DND-41 (cell line): ENCODE measurements at places on chromosomes 5 and 9.

DNA sequence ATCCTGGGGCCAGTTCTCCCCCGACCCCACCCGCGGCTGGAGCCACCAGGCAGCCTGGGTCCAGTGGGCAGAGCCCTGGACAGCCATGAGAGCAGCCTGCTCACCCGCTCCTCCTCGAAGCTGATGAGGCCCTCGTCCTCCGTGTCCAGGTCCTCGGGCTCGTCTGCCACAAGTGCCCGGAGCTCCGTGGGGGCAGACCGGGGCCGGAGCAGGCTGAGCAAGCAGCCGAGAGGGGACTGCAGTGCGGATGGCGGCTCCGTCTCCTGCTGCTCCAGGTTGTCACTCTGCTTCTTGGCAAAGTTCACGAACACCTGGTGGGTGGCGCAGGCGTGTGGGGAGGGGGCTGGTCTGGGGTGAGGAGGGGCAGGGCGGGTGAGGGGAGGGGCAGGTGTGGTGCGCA, 11.9 kb upstream of the CLIC3 start:
- H3K4me1 ChIP-seq = no peaks in the 10 kb centered on the region
- H3K27me3 ChIP-seq = no peaks in the 10 kb centered on the region
- no peak for DNase-seq
- no peak overlapping the region for H3K27ac ChIP-seq
- no peaks in the 10 kb centered on the region for H3K36me3 ChIP-seq

DNA sequence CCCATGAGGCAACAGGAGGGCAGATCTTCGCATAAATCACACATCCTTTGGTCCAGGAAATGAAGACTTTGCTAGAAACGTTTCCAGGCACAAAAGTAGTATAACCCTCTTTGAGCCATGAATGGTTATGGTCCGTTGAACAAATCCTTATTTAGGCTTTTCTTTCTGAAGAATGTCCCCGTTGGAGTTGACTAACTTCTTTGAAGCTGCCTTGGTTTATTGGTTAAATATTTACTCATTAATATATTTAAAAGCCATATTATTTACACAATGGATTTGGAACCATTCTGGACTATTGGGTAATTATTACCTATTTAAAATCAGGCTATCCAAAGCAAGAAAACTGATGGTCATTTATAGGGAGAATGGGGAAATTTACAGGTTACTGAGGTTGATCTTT, 347.6 kb upstream of the SLC30A5 start:
- no peak for DNase-seq
- H3K4me3 ChIP-seq = no peak overlapping the region
- no peaks in the 10 kb centered on the region for H3K36me3 ChIP-seq
- H3K27ac ChIP-seq = no peak overlapping the region

DNA sequence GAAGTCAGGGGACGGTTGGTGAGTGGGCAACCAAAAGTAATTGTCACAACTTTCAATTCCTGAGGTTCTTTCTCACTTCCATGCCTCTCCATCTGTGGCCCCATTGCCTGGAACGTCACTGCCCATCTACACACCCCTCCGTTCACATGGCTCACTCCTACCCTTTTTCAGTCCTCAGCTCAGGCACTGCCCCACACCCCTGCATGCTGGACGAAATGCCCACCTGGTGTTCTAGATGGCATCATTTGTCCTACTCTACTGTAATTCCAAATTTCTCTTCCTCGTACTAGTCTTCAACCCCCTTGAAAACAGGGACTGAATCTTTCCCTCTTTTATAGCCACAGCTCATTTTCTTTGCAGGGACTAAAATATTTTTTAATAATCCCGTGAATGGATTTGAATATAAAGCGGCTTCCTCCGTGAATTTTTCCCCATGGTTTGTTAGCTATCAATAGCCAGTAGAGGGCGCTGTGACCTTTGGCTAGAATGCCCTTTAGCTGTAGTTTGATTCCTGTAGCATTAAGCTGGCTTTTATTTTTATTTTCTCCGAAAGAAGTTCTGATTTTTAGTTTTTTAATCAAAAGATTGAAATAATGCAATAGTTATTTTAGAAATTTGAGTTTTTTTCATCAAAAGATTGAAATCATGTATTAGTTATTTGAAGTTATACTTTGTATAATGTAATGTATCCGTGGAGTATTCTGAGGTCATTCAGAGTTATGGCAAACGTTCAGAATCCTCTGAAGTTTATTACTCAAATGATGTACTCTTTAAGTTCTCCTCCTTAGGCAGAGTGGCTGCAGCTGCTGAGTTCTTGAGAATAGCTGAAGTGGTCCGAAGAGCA, 232.1 kb downstream of the SH3GL2 start:
- no peak overlapping the region for H3K4me3 ChIP-seq
- H3K4me1 ChIP-seq = no peaks in the 10 kb centered on the region
- H3K27ac ChIP-seq = no peak overlapping the region
- peak; percentile 46 for DNase-seq

GRCh38 chr5:103385722-103386121, 127.2 kb downstream of the MACIR start:
- H3K4me3 ChIP-seq = no peak overlapping the region
- no peaks in the 10 kb centered on the region for H3K4me1 ChIP-seq
- H3K27ac ChIP-seq = no peak overlapping the region
- no peak for DNase-seq

GRCh38 chr5:57174890-57175510, 1.1 kb downstream of the GPBP1 start:
- DNase-seq = no peak
- peaks cover 69% of the 10 kb centered on the region for H3K4me1 ChIP-seq
- H3K4me3 ChIP-seq = peak overlapping the region; percentile 76
- H3K27me3 ChIP-seq = peaks cover 5% of the 10 kb centered on the region

DNA sequence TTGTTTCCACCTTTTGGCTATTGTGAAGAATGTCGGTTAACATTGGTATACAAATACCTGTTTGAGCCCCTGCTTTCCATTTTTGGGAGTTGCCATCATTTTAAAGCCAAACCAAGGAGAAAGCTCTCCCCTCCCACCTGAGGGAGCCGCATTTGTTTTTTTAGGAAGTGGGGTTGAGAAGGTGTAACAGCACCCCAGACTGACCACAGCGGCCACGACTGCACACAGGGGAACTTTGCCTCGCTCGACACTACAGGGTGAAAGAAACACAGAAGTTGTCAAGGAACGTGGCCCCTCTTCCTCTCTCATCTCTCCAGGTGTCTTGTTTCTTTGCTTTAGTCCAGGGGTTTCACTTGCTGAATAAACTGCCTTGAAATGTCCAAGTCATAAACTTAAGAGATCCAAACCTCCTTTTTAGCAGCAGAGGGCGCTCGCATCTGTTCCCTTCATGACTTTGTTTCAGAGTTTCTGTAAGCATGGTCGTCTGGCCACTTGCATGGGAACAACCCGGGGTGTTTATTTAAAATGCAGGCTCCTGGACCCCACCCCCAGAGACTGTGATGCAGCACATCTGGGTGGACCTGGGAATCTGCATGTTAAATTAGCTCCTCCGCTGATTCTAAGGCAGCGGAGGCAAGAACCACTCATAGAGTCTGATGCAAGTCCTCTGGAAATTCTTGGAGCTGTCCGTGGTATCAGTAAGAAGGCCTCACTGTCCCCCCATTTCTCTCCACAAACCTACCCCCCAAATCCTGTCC, 2.1 kb upstream of the TTLL11 start:
- peak; percentile 46 for DNase-seq
- H3K36me3 ChIP-seq = no peaks in the 10 kb centered on the region
- no peak overlapping the region for H3K27ac ChIP-seq
- no peaks in the 10 kb centered on the region for H3K27me3 ChIP-seq

DNA sequence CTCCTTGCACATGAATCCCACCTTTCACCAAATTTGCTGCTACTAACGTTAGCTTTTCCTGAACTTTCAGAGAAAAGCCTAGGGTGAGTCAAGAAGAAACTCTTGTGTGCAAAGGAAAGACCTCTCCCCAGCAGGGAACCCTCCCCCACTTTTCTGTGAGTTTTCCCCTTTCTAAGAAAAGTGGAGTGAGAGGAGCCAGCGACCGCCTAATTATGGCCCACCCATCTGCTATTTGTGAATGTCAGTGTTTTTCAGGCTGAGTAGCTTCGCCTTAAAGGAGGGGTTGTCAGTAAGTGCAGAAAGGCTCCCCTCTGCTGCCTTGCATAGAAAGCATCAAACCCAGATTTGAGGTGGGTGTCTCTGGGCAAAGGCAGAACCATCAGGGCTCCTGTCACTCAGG, 46.8 kb upstream of the SPOCK1 start:
- H3K27me3 ChIP-seq = peaks cover 9% of the 10 kb centered on the region
- DNase-seq = no peak
- no peak overlapping the region for H3K4me3 ChIP-seq
- no peak overlapping the region for H3K27ac ChIP-seq
- H3K4me1 ChIP-seq = no peaks in the 10 kb centered on the region

DNA sequence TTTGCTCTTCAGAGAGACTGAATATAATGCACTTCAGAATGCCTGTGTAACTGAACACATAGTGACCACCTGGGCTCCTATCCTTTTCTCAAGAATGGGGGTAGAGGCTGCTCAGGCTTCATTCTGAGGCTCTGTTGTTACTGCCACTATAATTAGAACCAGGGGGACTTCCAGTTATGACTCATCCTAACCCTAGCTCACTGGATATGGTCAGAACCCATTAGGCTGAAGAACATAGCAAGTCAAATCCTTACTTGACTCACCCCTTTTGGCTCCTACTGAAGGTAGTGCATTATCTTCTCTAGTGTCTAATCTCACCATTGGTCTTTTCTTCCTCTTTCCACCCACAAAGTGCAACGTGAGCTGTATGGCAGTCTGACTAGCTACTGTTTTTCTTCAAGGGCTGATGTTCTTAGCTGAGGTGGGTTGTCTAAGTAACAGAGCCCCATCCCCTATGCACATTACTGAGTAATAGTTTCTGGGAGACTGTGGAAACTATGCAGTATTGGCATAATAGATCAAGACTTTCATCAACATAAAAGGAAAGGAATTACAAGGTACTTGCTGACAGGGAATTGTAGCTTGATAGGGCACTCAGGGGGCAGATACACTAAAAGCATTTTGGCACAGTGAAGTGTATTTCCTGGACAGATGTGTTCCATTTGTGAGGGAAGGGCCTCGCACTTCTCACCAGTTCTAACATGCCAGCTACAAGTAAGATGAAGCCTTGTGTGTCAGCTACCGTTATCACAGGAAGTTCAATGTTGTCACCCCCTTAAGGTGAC, 431.0 kb upstream of the MEF2C start:
- H3K4me1 ChIP-seq = no peaks in the 10 kb centered on the region
- H3K27ac ChIP-seq = no peak overlapping the region
- no peak for DNase-seq

GRCh38 chr9:9753266-9753665, 859.5 kb downstream of the PTPRD start:
- DNase-seq = no peak
- H3K4me3 ChIP-seq = no peak overlapping the region
- H3K4me1 ChIP-seq = no peaks in the 10 kb centered on the region

DNA sequence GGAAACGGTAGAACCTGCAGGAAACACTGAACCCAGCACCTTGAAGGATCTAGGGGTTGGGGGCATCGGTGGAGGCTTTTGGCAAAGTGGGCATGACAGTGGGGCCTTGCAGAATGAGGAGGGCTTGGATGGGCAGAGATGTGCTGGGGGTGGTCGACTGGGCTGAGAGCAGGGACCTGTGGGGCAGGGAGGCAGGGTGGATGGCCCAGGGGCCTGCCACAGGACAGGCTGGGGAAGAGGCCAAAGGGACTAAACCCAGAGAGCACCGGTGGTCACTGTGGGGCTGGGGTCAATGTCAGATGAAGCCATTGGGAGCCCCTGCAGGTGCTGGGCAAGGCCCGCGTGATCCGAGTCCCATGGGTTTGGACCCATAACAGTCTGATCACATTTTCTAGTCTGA, 175.3 kb downstream of the DAB2IP start:
- H3K4me1 ChIP-seq = no peaks in the 10 kb centered on the region
- H3K27ac ChIP-seq = no peak overlapping the region
- H3K4me3 ChIP-seq = no peak overlapping the region
- no peaks in the 10 kb centered on the region for H3K27me3 ChIP-seq
- DNase-seq = no peak

GRCh38 chr5:74074111-74074510, 448.1 kb downstream of the ARHGEF28 start:
- H3K4me3 ChIP-seq = no peak overlapping the region
- DNase-seq = no peak
- no peak overlapping the region for H3K27ac ChIP-seq

DNA sequence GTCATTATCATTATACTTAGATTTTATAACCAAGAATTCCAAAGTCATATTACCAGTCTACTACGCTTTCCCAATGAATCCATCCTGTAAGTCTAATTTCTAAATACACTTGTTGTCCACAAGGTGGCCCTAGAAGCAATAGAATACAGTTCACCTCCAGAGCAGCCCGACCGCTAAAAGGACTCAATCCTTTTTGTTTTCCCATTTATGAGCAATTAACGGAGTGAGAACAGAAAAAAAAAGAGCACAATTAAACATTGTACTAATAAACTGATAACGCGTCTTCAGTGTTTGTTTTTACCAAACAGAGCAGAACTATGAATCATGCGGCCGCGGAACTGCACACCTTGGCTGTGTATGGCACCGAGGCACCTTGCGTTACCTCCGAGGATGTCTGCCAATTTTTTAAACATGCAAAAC, 160.7 kb upstream of the DAPK1 start:
- no peaks in the 10 kb centered on the region for H3K27me3 ChIP-seq
- DNase-seq = peak; percentile 16
- no peak overlapping the region for H3K4me3 ChIP-seq
- H3K36me3 ChIP-seq = no peaks in the 10 kb centered on the region
- no peak overlapping the region for H3K27ac ChIP-seq

- no peak overlapping the region for H3K4me3 ChIP-seq
- DNase-seq = no peak
- no peaks in the 10 kb centered on the region for H3K4me1 ChIP-seq
- no peak overlapping the region for H3K27ac ChIP-seq
- no peaks in the 10 kb centered on the region for H3K27me3 ChIP-seq
Observed at GRCh38 chr9:26833792-26834191, 58.8 kb downstream of the CAAP1 start.

GRCh38 chr9:114856215-114856941, 50.5 kb upstream of the TNFSF15 start:
- no peaks in the 10 kb centered on the region for H3K27me3 ChIP-seq
- H3K36me3 ChIP-seq = no peaks in the 10 kb centered on the region
- H3K4me1 ChIP-seq = peaks cover 6% of the 10 kb centered on the region
- no peak overlapping the region for H3K4me3 ChIP-seq
- no peak for DNase-seq

GRCh38 chr9:132241840-132242620, 80.2 kb downstream of the NTNG2 start:
- peak overlapping the region; percentile 33; the same call in 1 of the 2 replicates for H3K4me3 ChIP-seq
- H3K27me3 ChIP-seq = peaks cover 25% of the 10 kb centered on the region
- H3K27ac ChIP-seq = no peak overlapping the region
- peak; percentile 62 for DNase-seq

DNA sequence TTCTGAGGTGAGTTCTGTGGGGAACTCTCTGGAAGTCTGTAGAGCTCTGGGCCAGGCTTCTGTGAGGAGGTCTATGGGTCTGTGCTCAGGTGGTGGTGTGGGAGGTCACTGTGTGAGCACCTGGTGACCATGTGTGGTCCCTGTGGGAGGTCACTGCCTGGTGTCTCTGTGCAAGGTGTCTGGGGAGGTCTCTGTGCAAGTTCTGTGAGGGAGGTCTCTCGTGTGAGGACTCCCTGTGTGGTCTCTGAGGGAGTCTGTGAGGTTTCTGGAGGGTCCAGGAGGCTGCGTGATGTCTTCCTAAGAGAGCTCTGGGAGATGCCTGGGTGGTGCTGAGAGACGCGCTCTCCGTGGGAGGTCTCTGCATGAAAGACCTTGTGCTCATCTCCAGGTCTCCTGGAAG, 6.0 kb upstream of the SPATA31E1 start:
- H3K27ac ChIP-seq = no peak overlapping the region
- H3K36me3 ChIP-seq = no peaks in the 10 kb centered on the region
- peaks cover 4% of the 10 kb centered on the region for H3K27me3 ChIP-seq
- H3K4me1 ChIP-seq = no peaks in the 10 kb centered on the region
